CD4-positive, CD25-positive, alpha-beta regulatory T cell (primary cell): ENCODE measurements at places on chromosomes 6 and 20.

DNA sequence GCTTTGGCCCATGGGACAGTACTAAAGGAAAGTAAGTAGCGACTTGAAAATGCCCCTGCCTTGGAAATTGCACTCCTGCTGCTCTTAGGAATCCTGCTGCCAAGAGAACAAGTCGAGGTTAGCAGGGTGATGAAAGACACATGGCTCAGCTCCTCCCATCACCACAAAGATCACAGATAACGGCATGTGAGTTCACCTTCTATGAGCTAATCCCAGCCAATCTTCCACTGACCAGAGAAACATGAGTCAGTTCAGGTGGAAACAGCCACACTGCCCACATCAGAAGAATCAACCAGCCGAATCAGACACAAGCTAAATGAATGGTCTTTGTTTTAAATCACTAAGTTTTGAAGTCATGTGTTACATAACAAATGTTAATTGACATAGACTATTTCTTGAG lies 106.3 kb downstream of the PRKN start:
- H3K4me1 ChIP-seq: no peaks in the 10 kb centered on the region
- no peaks in the 10 kb centered on the region for H3K27me3 ChIP-seq
- H3K4me3 ChIP-seq: no peak overlapping the region
- DNase-seq: peak; percentile 1
- no peak overlapping the region for H3K27ac ChIP-seq
- H3K36me3 ChIP-seq: no peaks in the 10 kb centered on the region

GRCh38 chr6:317448-318144 lies 25.3 kb downstream of the DUSP22 start:
- no peak for DNase-seq
- H3K36me3 ChIP-seq: no peaks in the 10 kb centered on the region
- H3K4me3 ChIP-seq: no peak overlapping the region
- H3K4me1 ChIP-seq: peaks cover 24% of the 10 kb centered on the region
- H3K27ac ChIP-seq: no peak overlapping the region

DNA sequence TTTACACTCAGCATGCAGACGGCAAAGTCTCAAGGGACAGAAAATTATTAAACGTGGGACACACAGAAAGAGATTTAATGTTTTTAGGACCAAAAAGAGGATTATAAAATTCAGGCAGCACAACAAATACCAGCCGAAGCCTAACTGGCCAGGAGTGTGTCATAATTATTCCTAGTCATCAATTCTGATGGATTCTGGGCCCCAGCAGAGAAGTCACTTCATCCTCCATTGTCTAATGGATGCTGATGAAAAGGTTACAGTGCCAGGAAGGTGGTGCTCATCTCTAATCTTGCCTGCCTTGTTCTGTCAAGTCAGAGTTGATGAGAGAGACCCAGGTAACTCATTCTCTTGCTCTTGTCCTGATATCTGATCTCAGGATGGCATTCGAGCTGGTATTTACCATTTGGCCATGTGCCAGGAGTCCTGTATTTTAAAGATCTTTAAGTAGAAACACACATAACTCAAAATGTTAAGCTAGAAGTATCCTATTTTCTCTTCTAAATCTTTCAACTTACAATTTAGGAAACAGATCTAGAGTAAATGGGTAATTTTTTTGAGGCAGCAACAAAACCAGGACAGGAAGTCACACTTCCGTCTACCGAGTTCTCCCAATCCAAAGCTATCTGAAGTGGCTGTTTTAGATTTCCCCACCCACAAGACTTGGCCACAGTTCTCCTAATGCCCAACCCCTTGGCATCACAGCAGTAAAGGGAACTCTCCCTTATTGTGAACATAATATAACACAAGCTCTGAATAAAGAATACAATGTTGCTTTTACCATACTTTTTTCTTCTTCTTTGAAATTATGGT lies 50.0 kb downstream of the ADAT2 start:
- no peaks in the 10 kb centered on the region for H3K36me3 ChIP-seq
- H3K27me3 ChIP-seq: no peaks in the 10 kb centered on the region
- peaks cover 9% of the 10 kb centered on the region for H3K4me1 ChIP-seq
- no peak for DNase-seq
- no peak overlapping the region for H3K4me3 ChIP-seq

- no peak overlapping the region for H3K27ac ChIP-seq
- DNase-seq: no peak
- peaks cover 2% of the 10 kb centered on the region for H3K36me3 ChIP-seq
- H3K4me1 ChIP-seq: peaks cover 27% of the 10 kb centered on the region
- H3K4me3 ChIP-seq: no peak overlapping the region
- no peaks in the 10 kb centered on the region for H3K27me3 ChIP-seq
Measured at GRCh38 chr20:63624486-63624885, 2.4 kb downstream of the GMEB2 start.
